ENCODE measurements at places on chromosomes 2 and 18.

GRCh38 chr2:176099159-176099727 is 352 bp upstream of the HOXD12 start:
- no peak for DNase-seq

DNA sequence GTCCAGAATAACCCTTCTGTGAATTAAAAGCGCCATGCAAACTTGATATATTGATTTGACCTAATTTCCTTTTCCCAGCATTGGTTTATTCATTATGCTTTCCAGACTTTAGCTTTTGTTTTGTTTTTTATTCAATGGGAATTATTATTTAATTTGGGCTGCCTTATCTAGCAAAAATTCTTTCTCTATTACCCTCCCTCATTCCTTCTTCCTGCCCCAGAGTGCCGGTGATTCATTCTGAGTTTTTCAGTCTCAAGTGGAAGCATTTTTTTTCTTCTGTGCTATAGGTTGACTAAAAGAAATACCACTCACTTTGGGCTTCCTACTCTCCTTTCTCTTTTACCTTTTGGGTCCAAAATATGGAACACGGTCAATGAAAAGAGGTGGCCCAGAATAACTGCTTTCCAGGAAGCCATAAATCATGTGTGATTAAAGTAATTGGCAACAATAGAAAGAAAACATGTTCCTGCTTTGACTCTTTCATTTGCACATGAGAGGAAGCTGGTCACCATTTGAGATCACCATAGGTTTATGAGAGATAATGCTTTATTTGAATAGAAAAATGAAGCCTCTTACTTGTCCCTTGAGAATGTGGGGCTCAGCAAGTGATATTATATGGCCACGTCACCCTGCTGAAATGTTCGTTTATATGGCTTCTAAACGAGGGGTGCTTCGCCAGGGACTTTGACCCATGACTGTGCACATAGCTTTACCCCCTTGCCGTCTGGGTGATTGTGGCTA is 422.8 kb upstream of the ZEB2 start:
- DNase-seq, result no peak

- DNase-seq, result no peak
Observed at GRCh38 chr18:22088996-22089640, 80.3 kb upstream of the GATA6 start.

- no peak for DNase-seq
Observed at GRCh38 chr2:80057956-80058355, 246.6 kb downstream of the LRRTM1 start.

GRCh38 chr2:235073868-235074413 is 122.1 kb downstream of the SH3BP4 start:
- DNase-seq, result no peak

DNA sequence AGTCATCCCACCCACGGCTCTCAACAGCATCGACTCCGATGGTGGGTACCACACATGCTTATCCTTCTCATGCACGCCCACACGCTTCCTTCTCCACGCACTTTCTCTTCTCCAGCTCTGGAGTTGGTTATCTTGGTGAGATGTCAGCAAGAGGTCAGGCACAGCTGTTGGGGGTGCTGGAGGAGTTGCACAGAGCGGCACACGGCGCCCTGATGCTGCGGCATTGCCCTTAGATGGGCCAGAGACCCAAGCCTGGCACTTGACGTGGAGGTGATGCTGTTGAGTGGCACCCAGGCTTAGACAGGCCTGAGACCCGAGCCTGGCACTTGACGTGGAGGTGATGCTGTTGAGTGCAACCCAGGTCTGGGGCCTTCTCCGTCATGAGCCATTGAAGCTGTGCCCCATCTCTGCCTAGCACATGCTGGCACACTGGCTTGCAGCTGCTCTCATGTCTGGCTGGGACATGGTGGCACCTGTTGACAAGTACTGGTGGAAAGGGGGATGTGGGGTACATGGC is 83.2 kb downstream of the DGKD start:
- no peak for DNase-seq

GRCh38 chr2:76610451-76610850 is 899.7 kb upstream of the GCFC2 start:
- DNase-seq, result no peak

DNA sequence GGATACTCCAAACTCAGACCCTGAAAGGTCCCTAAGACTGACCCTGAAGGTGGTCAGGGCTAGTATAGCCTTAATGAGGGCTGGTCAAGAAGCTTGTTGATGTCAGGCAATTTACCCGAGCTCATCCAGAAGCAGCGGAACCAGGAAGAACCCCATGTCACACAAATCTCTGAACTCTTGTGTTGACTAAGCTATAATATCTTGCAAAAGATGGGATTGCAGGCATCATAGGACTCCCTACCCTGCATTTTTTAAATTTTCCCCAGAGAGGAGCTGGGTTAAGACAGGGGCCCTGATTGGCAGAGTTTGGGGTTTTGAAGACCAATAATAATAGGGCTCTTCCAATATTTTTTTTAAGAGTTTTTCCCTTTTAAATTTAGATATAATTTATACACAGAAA is 2.0 kb upstream of the PLEKHB2 start:
- no peak for DNase-seq

DNA sequence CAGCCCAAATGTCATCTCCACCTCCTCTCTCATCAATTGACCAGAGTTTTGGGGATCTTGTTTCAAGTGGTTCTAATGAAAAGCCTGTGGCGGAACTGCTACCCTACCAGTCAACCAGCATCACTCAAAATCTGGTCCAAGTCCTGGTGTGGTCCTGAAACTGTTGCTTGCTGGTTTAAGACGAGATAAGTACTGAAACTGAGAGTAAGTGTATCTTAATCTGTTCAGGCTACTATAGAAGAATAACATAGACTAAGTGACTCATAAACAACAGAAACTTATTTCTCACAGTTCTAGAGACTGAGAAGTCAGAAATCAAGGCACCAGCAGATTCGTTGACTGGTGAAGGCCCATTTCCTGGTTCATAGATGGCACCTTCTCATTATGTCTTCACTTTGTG is 879 bp upstream of the GALNT5 start:
- no peak for DNase-seq

GRCh38 chr2:6977786-6978185 is 60.6 kb downstream of the RNF144A start:
- no peak for DNase-seq

DNA sequence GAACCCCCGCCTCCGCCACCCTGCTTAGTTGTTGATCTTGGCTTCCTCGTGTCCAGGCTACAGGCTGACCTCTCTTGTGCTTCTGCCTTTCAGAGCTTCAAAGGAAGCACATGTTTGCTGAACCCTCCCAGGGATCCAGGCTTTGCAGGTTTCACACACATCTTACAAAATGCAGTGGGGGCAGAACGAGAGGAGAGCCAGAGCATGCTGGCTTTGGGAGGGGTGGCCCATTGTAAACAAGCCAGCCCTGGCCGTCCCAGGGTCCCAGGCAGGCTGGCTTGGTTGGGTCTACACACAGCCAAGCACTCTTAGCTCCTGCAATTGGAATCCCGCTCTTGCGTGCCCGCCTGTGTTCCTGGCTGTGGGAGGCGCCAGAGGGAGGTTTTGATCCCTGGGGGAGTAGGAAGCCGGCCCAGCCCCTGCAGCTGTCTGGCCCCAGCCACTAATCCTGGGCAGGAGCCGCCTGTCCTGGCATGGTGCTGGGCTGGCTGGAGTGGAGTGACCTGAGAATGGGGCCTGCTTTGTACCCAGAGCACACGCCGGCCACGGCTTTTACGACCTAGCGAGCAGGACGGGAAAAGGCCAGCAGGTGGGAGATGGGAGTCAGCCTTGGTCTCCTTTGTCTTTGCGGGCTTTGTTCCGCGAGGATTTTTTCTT is 53.9 kb downstream of the SH3BP4 start:
- peak; percentile 78 for DNase-seq

DNA sequence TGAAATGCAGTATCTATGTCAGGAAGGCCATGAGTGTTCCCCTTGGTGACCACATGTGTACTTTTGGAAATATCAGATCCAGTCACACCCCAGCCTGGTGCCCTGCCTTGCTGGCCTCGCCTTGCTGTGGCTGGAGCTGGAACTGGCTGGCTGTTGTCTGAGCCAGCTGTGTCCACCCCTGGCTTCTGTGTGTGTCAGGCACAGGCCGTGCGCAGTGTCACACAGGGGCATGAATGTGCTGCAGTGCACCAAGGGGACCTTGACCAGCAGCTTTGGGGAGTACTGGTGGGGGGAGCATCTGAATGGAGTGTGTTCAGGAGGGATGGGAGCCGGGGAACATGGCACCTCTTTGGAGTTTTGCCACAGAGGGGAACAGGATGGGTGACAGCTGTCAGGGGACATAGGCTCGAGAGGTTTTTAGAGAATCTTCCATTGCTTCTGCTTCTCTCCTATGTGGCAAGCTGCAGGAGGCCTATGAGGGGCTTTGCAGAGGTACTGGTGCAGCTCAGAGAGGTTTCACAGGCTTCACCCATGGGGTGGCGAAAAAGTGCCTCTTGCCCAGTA is 44.7 kb upstream of the FAHD2A start:
- DNase-seq, result peak; percentile 12

DNA sequence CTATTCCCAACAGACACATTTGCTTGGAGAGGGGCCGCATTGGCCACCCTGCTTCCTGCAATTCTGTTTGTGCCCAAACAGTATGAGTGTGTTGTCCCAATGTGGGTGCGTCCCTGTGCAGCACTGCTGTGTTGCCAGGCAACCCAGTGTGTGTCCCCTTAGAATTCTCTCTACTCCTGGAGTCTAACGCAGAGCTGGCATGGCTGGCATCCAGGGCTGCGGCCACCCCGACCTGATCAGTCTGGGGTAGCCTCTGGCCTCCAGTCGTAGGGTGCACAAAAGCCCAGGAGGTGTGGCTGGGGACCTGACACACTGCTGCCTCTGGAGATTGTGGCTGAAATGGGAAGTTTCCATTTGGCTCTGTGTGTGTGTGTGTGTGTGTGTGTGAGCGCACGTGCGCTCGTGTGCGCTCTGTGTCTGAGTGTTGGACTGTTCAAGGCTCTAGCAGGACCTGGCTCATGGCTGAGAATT is 48.0 kb downstream of the TEX44 start:
- peak; percentile 72 for DNase-seq

DNA sequence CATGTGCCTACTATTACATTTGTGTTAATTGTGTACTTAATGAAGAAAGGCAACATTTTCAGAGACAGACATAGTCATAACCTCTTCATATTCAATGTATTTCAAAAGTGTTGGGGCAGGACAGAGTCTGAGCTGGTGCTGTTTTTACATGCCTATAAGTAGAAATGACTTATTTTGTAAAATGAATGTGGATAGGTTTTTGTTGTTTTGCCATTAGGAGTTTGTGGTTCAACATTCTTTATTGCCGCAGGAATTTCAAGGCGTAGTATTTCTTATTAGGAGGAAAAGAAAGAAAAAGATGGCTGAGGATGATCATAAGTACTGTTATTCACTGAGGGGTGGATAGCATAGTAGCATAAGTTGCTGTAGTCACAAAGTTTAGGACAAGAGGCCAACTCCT is 21.2 kb upstream of the ASXL3 start:
- no peak for DNase-seq

DNA sequence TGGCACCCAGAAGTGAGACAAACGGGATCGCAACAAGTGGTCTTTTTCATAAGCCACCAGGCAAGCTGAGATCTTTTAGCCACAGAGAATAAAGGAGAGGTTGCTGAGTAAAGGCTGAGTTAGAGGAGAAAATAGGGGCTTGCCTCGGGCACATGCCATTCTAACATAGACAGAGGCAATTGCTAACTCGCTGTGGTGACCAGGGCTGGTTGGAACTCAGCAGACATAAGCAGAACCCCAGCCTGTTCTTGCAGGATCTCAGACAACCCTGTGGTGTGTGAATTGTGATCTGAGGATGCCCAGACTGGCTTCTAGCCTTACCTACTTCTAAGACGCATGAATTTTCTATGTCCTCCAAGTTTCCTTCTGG is 300.2 kb downstream of the CDCA7 start:
- no peak for DNase-seq

DNA sequence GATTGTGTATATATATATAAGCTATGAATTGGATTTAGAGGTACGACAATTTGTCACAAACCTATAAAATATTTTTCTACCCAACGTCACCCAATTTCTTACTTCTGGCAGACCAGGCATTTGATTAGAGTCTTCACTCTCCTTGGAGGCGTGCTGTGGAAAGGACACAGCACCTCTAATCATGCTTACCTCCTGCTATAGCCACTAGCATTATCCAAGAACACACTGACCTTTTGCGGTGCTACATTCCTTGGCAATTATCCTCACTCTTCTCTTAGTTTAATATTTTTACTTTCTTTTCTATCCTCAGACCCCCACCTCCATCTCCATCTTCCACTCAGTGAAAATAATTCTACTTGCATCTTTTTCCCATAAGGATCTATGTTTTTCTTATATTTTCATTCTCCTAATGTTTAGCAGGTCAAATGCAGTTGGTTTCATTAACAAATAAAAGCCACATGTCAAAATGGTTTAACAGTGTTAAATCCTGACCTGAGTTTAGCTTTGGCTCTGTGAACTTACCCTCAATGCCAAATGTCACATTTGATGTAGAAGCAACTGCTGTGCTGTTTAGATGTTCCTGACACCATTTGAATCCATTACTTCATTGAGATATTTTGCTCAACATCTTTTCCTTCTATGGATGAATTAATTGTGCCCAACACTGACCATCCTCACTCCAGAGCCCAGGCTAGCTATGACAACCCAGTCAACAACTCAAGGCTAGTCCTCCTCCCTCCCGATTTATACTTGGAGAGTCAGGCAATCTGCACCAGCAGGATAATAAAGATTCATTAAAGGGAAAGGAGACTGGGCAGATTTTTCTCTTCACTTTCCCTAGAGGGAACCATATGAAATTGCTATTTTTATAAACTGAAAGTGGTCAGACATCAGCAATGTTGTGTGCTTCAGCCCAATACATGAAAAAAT is 240.5 kb downstream of the MREG start:
- no peak for DNase-seq

DNA sequence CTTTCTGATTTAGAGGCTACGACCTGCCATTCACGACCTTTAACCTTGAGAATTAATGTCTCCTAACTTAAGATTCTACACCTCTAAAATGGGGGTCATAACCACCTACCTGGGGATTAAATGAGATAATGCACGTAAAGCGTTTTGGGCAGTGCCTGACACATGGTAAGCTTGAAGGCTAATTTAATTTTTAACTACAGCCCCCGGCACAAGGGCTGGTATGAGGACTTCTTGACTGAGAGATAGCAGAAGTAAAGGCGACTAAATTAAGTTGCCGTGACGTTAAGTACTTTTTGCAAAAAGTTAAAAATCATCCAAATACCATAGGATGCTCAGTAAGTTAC is 549 bp downstream of the MRPL35 start:
- DNase-seq, result no peak

GRCh38 chr2:239230318-239231052 is 170.3 kb downstream of the HDAC4 start:
- DNase-seq, result no peak

DNA sequence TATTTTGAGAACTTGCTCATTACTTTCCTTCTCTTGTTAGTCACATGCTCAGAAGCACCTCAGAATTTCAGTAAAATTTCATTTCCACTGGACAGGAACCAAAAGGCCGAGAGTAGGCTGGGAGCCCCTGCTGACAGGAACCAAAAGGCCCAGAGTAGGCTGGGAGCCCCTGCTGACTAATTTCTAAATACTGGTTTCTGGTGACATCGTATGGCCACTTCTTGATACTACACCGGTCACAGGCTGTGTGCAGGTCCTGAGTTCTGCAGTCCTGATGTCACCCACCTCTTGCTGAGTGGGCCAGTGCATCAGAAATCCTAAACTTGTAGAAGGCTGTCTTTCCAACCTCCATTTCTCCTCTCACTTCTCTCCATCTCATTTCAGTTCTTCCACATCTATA is 17.7 kb upstream of the EN1 start:
- peak; percentile 56 for DNase-seq

- no peak for DNase-seq
Observed at GRCh38 chr2:111919794-111920608, 21.6 kb downstream of the MERTK start.

- no peak for DNase-seq
Observed at GRCh38 chr2:67792191-67792590, 270.6 kb downstream of the C1D start.

Measured in right hindlimb (tissue), 1 donor.